Endodermal cell (in vitro differentiated cells): ENCODE measurements at places on chromosomes 7 and 10.

- no peak for DNase-seq
These were observed 964.1 kb downstream of the GRID1 start for GRCh38 chr10:85402541-85402940.

- DNase-seq, result no peak
These were observed 13.5 kb downstream of the SLK start for GRCh38 chr10:103980288-103980906.

GRCh38 chr10:61487506-61487905, 34.3 kb upstream of the TMEM26 start:
- DNase-seq, result no peak

GRCh38 chr7:36591636-36592035, 132.7 kb downstream of the AOAH start:
- DNase-seq, result no peak

DNA sequence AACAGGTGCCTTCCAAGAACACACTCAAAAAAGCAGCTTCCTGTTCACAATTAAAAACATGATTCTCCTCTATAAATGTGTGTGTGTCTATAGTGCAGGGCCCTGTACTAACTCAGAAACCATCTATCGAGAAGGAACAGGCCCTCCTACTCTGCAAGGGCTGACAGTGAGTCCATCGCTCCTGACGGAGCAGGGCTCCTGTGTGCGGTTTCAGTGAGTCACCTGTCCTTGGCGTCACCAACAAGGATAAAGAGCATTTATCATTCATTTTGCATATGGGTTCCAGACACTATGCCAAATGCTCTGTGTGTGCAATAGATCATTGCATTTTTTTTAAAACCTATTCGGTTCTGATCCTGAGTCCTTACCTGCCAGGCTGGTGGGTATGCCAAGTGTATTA, 63.7 kb downstream of the TACC2 start:
- DNase-seq, result no peak

- no peak for DNase-seq
These were observed 306.9 kb upstream of the DGKB start for GRCh38 chr7:15209429-15209828.
